ENCODE measurements at places on chromosomes 11 and 22. TPM values are rescaled to one million over a fixed set of nuclear protein-coding genes. Genes with fewer than 3 reads are reported as not detected.

- no peak for DNase-seq
These were observed 63.5 kb downstream of the CEP164 start for GRCh38 chr11:117391181-117391580.

DNA sequence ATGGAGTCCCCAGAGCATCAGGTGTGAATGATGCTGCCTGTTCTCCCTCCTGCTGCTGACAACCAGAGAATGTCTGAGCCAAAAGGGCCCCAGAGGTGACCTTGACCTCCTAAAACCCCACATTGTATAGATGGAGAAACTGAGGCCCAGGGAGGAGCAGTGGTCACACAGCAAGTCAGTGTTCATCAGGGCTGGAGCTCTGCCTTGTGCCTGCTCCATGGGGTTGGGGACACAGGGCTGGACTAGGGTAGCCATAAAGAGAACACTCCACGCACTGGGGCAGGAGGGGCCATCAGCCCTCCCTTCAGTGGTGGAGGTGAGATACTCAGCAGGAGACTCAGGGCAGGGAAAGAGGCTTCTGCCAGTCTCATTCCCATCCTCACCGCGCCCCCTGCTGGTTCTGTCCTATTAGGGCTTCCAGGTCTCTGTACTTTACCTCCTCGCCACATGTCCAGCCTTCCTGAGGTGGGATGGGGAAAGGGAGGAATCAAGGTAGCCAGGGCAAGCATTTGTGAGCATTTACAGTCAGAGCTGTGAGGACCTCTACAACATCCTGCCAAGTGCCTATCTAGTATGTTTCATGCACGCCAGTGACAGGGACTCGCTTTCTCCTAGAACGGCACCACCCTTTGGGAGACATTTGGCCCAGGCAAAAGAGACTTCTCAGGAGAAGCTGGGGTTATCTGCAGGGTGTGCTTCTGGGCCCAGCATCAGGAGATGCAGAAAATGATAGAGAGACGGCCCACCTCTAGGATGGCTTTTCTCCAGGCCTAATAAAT is 43.2 kb downstream of the NEU3 start:
- peak; percentile 89 for DNase-seq

DNA sequence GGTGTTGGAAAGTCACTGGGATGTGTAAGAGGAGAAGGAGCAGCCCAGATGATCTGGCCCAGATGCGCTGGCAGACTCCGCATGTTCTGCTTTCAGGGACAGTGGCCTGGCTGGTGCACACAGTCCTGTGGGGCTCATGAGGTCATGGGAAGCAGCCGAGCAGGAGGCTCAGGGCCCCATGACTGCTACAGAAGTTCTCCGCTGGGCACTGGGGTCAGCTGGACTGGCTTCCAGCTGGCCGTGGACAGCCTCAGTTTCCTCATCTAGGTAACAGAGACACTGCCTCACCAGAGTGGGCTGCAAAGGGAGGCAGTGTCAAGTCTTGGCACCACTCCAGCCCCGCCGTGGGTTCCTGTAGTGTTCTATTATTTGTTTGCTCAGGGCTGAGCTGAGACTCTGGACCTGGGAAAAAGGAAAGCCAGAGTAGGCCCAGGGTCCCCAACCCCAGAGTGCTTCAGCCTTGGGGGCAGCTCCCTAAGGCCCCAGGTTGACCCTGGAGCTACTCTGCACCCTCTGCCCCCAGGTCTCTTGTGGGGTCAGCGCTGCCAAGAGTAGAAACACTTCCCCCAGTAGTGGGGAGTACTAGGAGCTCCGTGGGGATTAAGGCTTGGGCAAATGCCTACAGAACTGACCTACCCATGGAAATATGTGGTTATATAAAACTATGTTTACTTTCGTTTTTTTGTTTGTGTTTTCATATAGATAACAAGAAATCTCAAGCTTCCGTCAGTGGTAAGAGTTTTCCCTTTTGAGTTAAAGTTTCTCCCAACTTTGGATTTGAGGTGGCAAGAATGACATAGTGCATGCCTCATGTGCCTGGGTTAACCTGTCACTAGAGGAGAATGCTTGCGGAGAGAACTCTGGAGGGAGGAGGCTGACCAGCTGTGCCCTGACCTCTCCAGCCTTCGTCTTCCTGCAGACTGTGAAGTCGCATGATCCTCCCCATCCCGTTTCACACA is 45.3 kb downstream of the MED15 start:
- no peak for DNase-seq

DNA sequence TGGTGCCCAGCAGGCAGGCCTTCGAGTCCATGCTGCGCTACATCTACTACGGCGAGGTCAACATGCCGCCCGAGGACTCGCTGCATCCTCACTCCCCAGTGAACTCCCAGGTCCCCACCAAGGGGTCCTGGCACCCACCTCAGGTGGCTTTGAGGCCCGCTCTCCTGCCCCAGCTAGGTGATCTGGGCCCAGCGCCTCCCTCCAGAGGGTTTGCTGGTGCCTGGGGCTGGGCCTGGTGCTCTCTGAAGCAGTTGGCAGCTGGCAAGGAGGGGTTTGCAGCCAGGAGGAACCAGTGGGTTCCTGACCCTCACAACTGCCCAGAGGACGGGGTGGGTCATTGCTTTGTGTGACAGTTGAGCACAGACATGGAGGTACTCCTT is 5.9 kb downstream of the THAP7 start:
- no peak for DNase-seq

DNA sequence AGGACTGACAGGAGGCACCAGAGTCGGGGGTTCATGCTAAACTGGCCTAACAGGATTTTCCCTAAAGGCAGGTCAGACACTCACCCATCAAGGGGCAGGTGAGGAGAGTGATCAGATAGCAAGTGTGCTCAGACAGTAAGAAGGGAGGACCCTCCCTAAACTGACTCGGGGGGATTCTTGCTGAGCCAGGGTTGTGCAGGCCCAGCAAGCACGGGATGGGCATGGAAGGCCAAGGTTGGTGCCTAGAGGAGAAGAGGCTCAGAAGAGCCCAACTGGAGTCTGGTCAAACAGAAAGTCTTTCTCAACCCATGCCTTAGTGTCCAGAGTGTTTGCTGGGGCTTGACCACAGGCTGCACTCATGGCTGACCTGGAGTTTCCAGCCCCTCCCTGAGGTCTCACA is 6.2 kb upstream of the APOL1 start:
- no peak for DNase-seq

Gene KCNJ1
- total RNA-seq: 0.16 TPM

DNA sequence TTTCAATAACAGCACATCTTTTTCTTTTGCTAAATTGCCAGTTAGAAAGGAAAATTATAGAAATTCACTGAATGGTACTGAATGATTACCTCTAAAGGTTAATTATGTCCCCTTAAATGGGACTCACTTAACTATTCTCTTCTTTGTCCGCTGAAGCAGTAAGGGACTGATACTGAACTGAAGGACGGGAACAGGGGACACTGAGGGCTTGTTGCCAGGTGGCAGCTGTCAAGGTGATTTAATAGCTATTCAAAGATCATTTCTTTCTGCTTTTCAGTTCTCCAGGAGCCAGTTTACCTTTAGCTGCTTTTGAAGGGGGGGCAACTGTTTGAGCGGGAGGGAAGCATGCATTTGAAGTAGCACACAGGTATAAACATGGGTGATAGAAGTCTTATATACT is 325.4 kb upstream of the CCDC90B start:
- no peak for DNase-seq

Gene CCDC73
- not detected for total RNA-seq

DNA sequence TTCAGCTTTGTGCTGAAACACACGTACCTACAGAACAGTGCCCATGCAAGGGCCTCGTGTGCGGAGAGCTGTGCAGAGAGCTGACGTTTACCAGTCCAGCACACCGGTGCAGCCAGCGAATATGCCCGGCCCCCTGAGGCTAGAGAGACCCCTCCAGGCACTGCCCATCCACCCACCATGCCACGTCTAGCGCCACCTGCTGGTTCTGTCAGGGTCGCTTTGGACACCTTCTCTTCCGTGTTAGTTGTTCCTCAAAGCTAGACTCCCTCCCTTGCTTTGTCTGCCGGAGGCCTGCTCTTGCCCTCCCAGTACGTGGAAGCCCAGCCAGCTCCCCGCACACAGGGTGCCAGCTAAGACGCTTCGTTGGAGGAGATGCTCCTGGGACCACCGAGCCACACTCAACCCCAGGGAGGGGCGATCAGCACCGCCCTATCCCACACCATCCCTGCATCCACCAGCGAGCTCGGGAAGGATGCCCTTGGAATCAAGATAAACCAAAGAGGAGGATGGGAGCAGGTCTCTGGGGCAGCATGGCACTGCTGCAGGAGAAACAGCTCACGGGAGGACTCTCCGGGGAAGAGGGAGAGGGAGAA is 43.4 kb downstream of the CPT1A start:
- peak; percentile 81 for DNase-seq

Gene PKP3
- total RNA-seq: 21.4 TPM

Gene OR2AG1
- not detected for total RNA-seq

All from WTC11 (cell line).